ENCODE measurements at places on chromosomes 2 and 18.
A peak's percentile ranks its signal among the peaks of the same experiment; 100 is the strongest.

DNA sequence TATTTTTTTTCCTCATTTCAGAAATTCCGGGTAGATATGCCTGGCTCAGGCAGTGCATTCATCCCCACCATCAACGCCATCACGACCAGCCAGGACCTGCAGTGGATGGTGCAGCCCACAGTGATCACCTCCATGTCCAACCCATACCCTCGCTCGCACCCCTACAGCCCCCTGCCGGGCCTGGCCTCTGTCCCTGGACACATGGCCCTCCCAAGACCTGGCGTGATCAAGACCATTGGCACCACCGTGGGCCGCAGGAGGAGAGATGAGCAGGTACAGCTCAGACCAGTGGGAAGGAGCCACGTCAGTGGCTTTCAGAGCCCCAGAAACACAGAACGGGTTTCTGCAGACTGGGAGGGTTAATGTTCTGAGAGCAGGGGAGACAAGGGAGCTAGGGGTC, 11.4 kb downstream of the FOSL2 start:
- H3K27me3 ChIP-seq: no peaks in the 10 kb centered on the region
- H3K4me3 ChIP-seq: no peak overlapping the region
- DNase-seq: no peak
- H3K4me1 ChIP-seq: peaks cover 39% of the 10 kb centered on the region
- H3K27ac ChIP-seq: no peak overlapping the region
- H3K36me3 ChIP-seq: peaks cover 96% of the 10 kb centered on the region

DNA sequence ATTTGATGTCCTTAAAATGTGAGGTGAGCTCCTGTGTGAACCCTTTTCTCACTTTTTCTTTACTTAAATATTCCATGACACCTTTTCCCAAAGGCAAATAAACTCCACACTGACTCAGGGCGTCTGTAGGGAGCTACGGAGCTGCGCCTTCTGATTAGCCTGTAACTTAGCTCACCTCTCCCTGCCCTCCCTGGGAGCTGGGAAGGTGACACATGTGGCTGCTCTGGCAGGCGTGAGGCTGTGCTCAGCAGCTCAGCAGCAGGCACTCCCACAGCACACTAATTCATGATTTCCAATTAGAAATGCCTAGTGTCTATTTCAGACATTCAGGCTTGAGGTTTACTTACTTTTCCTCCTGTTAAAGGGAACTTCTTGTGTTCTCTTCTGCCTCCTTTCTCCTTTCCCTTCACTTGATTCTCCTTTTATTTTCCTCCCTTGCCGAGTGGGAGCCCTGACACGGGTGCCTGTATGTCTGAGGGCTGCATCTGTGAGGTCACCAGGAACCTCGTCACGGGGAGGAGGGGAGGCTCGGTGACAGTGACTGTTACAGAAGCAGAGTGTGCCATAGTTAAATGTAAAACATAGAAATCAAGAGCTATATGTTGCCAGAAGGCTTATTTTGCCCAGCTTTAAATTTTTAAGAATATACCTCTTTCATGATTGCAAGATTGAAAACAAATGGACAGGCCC, 437.1 kb downstream of the DCDC2C start:
- no peak for DNase-seq
- no peaks in the 10 kb centered on the region for H3K36me3 ChIP-seq
- no peak overlapping the region for H3K27ac ChIP-seq
- H3K27me3 ChIP-seq: no peaks in the 10 kb centered on the region
- H3K4me1 ChIP-seq: no peaks in the 10 kb centered on the region

DNA sequence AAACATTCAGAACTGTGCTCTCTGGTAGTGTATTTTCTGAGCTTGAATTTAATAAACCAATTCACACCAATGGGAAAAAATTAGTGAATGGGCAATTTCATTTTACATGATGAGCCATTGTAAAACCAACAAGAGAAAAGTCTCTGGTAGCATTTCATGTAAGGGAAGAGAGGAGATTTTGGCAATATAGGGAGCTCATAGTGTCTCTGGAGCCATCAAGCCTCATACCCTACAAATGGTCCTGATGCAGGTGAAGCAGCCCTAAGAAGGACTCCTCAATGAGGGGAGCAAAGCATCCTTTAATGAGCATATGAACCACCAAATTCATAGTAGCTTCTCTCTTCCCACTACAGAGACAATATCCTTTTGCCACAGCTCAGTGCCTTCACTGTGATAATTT, 373.0 kb downstream of the RIT2 start:
- H3K27me3 ChIP-seq: no peaks in the 10 kb centered on the region
- no peak overlapping the region for H3K4me3 ChIP-seq
- H3K4me1 ChIP-seq: no peaks in the 10 kb centered on the region
- DNase-seq: no peak

DNA sequence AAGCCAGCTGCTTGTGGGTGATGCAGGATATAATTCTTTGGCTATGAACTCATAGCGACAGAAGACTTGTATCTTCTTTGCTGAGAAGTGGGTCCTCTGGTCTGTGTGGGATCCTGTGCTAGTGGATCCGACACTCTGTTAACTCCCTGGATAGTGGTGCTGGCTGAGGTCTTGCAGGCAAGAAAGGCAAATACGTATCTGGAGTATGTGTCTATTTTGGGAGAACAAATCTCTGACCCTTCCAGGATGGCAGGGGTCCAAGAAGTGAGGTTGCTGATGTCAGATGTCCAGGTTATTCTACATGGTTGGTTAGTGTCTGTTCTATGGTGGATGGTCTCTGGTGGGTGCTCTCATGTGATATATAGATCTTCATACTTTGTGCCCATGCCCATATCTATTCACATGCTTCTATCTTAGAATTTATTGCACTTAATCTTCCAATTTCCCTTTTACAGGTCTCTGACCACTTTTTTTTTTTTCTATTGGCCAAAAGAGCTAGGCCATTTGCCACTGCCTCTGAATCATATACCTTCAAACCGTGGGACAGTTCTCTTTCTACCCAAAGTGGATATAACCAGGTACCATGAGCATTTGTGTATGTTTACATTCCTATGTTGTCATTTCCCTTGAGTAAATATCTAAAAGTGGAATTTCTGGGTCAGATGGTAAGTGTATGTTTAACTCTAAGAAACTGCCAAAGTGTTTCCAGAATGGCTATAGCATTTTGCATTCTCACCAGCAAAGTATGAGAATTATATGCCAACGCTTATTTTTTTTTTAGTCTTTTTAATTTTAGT, 45.1 kb upstream of the RBMS1 start:
- H3K4me1 ChIP-seq: peaks cover 4% of the 10 kb centered on the region
- H3K4me3 ChIP-seq: no peak overlapping the region
- H3K27ac ChIP-seq: no peak overlapping the region

GRCh38 chr2:237551071-237551574, 15.3 kb upstream of the PRLH start:
- H3K27me3 ChIP-seq: no peaks in the 10 kb centered on the region
- H3K27ac ChIP-seq: no peak overlapping the region
- H3K4me1 ChIP-seq: 0 out of 2 replicates have a peak, but pooled peaks cover 4% of the 10 kb centered on the region
- DNase-seq: no peak
- H3K36me3 ChIP-seq: no peaks in the 10 kb centered on the region

GRCh38 chr18:12033643-12034025, 52.3 kb downstream of the IMPA2 start:
- peaks cover 2% of the 10 kb centered on the region for H3K4me1 ChIP-seq
- H3K27ac ChIP-seq: no peak overlapping the region
- no peaks in the 10 kb centered on the region for H3K27me3 ChIP-seq
- H3K36me3 ChIP-seq: no peaks in the 10 kb centered on the region

- H3K36me3 ChIP-seq: no peaks in the 10 kb centered on the region
- H3K27ac ChIP-seq: no peak overlapping the region
- H3K4me3 ChIP-seq: no peak overlapping the region
- H3K4me1 ChIP-seq: no peaks in the 10 kb centered on the region
Observed at GRCh38 chr2:240155048-240155744, 14.7 kb upstream of the OTOS start.

DNA sequence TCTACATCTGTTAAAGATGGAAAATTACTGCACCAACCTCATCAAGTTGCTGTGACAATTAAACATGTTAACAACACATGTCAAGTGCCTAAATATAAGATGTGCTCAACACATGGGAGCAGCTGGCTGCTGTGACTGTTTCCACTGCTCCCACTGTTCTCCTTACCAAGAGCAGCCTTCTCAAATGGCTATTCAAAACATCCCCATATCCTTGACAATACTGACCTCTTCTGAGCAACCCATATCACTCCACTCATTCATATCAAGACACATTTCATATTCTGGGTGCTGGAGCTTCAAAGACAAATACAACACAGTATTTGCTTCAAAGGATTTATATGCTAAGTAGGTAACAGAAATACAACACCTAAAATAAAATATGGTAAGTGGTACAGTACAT, 60.3 kb downstream of the PIAS2 start:
- no peaks in the 10 kb centered on the region for H3K4me1 ChIP-seq
- H3K36me3 ChIP-seq: peaks cover 9% of the 10 kb centered on the region
- DNase-seq: no peak
- H3K27me3 ChIP-seq: no peaks in the 10 kb centered on the region

DNA sequence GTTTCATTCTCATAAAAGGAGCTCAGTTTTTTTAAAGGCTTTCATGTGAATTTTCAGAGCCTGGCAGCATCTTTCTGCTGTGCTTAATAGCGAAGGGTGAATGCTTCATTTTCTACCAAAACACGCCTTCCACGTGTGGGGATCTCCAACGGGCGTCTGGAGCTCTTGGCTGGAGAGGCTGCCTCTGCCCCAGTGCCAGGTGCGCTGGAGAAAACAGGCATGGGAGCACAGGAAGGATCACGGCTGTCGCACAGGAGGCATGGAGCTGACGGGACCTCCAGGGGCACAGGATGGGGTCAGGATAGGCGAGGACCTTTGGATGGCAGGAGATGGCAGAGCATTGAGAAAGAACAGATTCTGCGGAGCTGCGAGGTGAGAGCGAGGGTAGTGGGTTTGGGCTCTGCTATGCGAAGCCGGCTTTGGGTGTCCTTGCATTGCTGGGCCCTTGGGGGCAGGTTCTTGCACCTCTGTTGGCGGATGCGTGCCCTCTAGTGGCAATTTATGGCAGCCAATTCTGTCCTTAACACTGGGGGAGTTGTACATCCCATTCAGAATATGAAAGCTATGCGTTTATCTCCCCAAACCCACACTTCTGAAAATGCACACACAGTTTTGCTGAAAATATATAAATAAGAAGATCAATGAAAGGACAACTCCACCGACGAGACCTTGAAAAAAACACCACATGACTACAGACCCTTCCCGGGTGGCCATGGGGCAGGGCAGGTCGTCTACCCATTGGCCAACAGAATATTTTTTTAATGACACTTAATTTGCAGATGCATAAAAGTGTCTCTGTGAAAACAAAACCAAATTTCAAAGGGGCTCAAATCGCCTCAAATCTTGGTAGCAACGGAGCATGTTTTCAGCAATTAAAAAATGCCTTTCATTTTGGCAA, 90.4 kb upstream of the SLC35G4 start:
- no peaks in the 10 kb centered on the region for H3K4me1 ChIP-seq
- H3K27ac ChIP-seq: no peak overlapping the region
- no peak overlapping the region for H3K4me3 ChIP-seq
- no peaks in the 10 kb centered on the region for H3K36me3 ChIP-seq
- DNase-seq: peak; percentile 50

DNA sequence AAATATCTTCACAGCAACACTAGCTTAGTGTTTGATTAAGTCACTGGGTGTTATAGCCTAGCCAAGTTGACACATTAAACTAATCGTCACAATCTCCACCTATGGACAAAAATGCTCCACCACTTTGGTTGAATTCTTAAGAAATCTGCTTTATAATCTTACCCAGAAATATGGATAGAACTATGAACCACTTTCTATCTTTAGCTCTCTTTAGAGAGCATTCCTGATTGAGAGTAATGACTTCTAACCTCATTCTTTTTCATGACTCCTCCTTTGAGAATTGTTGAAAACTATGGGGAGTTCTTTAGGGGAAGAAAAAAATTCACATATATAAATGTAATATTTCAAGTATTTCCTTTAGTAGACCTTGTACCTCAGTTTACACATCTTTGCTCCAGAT, 1282.2 kb upstream of the ZEB2 start:
- H3K4me1 ChIP-seq: no peaks in the 10 kb centered on the region
- H3K27me3 ChIP-seq: no peaks in the 10 kb centered on the region
- H3K27ac ChIP-seq: no peak overlapping the region
- H3K4me3 ChIP-seq: no peak overlapping the region
- H3K36me3 ChIP-seq: no peaks in the 10 kb centered on the region

- no peaks in the 10 kb centered on the region for H3K36me3 ChIP-seq
- H3K4me1 ChIP-seq: no peaks in the 10 kb centered on the region
- no peak overlapping the region for H3K4me3 ChIP-seq
Observed at GRCh38 chr2:86368161-86368824, 30.9 kb upstream of the REEP1 start.

All from SJSA1 (cell line).